ENCODE measurements at places on chromosomes 4 and X.
A peak's percentile ranks its signal among the peaks of the same experiment; 100 is the strongest.

DNA sequence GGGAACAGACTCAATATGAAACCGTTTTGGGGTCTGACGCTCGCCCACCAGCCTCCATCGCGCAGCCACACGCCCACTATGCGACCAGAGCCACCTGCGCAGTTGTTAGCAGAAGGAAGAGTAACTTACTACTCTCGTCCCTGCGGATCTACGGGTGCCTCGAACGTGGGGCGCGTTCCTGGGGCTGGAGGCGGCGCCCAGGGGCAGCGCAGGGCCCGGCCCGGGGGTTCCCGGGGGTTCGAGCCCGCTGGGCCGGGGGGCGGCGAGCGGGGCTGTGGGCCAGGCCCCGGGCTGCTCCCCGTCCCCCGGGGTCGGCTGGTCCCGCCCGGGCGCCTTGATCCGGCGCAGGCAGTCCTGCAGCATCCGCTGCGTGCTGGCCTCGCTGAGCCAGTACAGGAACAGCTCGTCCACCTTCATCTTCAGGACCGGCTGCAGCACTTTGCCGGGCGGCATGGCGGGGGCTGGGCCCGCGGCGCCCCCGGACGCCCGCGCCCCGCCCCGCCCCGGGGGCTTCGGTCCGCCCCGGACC, 404 bp downstream of the PPP2R3B start:
- no peak for DNase-seq

GRCh38 chr4:108024878-108025165, 35.1 kb downstream of the HADH start:
- DNase-seq = no peak

- DNase-seq = no peak
Measured at GRCh38 chr4:142548491-142548890, 297.6 kb downstream of the INPP4B start.

GRCh38 chr4:107304699-107305286, 268.7 kb upstream of the DKK2 start:
- DNase-seq = peak; percentile 7

- DNase-seq = no peak
Measured at GRCh38 chr4:71006203-71006907, 12.9 kb downstream of the DCK start.

GRCh38 chr4:3387943-3388361, 53.8 kb upstream of the HGFAC start:
- peak; percentile 44 for DNase-seq

- no peak for DNase-seq
Measured at GRCh38 chr4:40607221-40607620, 22.4 kb downstream of the RBM47 start.

GRCh38 chr4:41363384-41363981, 106.8 kb downstream of the UCHL1 start:
- no peak for DNase-seq

GRCh38 chr4:99803566-99804101, 13.0 kb upstream of the DAPP1 start:
- DNase-seq = no peak

GRCh38 chrX:20515841-20516461, 249.2 kb upstream of the RPS6KA3 start:
- no peak for DNase-seq

DNA sequence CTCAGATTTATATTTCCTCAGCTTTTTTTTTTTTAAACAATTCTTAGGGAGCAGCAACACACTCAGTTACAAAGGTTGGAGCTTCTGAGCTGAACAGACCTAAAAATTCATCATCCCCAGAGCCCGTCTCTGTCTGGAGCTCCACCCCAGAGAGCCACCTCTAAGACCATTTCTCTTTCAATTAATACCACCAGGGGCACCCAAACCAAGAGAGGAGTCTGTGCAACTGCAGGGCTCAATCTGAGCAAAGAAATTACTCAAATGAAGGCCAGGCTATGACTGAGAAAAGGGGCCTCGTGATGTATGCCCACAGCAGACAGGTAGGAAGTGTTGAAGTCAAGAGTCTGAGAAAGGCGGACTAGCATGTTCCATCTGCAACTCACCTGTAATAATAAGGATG, 95.5 kb downstream of the C4orf51 start:
- no peak for DNase-seq

GRCh38 chr4:159024266-159024665, 78.6 kb upstream of the RAPGEF2 start:
- DNase-seq = no peak

- no peak for DNase-seq
Measured at GRCh38 chr4:155954118-155954685, 536 bp upstream of the CTSO start.

DNA sequence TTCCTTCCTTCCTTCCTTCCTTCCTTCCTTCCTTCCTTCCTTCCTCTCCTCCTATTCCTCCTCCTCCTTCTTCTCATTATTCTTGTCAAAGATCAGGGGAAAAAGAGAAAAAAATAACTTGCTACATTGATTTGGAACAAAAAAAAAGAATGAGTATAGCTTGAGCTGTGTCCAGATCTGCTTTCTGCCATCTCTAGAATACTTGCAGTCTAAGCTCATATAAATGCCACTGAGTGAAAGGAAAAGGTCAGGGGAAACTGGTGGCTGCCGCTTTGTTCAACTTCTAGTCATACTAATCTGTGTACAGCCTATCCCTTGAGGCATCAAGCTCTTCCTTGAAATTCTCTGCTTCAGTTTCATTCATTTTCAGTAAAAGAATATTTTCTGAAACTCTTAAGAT, 28.3 kb upstream of the EPHA5 start:
- no peak for DNase-seq

GRCh38 chrX:129984111-129984958, 1.9 kb downstream of the BCORL1 start:
- peak; percentile 86 for DNase-seq

DNA sequence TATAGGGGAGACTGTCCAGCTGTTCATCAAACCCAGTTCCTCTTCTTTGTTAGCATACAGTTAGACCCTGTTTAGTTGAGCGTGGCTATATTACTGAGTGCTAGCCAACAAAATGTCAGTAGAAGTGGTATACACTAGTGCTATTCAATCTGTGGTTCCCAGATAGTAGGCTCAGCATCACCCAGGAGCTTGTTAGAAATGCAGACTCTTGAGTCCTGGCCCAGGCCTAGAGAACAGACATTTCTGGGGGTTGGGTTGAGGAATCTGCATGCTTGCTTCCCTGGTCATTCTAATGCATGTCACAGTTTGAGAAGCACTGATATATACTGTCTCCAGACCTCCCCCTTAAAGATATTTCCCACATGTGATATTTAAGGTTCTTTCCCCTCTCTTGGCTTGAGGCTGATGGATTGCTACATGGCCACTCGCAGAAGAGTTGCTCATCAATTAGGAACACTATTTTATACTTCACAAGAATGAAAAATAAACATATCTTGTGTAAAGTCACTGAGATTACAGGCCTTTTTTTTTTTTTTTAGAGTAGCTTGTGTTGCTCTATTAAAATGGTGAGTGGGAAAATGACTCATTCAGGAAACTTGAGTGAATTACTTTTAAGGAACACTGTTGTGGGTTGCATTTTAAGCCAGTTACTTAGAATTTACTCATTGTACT, 289.0 kb downstream of the STIM2 start:
- DNase-seq = no peak

DNA sequence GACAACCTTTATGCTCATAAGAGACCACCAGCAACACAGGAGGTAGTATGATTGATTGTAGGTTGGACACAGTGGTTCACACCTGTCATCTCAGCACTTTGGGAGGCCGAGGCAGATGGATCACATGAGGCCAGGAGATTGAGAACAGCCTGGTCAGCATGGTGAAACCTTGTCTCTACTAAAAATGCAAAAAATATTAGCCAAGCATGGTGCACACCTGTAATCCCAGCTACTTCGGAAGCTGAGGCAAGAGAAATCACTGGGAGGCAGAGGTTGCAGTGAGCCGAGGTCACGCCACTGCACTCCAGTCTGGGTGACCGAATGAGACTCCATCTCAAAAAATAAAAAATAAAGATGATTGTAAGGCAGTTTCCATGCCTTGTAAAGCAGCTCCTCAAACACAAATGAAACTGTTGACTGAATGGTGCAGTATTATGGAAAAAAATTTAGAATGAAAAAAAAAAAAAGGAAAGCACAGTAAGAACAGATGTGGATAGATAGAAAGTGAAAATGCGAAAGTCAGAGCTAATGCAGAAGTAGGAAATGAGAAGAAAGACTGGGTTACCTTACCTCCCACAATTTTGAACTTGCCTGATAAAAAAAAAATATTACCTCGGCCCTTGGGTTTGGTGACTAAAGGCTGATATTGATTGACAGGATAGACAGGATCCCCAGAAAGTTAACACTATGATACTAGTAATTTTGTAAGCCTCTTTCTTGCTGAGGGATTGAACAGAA, 249.2 kb upstream of the TRAM1L1 start:
- no peak for DNase-seq

- no peak for DNase-seq
Measured at GRCh38 chr4:87953826-87954225, 21.7 kb upstream of the SPP1 start.

GRCh38 chrX:40098264-40099054, 701 bp upstream of the BCOR start:
- DNase-seq = peak; percentile 64

GRCh38 chrX:150527108-150527507, 41.3 kb upstream of the MTM1 start:
- DNase-seq = no peak

DNA sequence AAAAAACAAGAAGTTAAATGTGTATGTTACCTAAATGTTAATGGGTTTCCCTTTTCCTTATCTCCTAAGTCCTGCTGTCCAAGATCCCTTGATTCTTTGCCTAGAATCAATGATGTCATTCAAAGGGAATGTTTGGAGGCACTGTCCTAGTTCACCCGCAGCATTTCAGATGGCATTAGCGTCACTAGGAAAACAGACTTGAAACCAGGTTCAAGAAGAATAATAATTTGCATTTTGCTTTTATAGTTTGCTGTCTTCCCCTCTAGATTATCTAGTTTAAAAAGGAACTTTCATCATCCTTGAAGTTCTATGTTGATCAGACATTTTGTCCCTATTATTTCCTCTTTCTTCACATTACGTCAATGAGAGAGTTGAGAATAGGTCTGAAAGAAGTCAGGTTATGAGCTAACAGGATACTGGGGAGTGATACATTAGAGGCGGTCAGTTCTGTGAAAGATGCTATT, 234.1 kb upstream of the PGRMC2 start:
- DNase-seq = no peak

GRCh38 chrX:48648336-48648751, 35.3 kb upstream of the WAS start:
- peak; percentile 49 for DNase-seq

- peak; percentile 59 for DNase-seq
Measured at GRCh38 chr4:3073158-3074077, 920 bp downstream of the HTT-AS start.

- no peak for DNase-seq
Measured at GRCh38 chrX:112735147-112735546, 55.4 kb upstream of the LHFPL1 start.

DNA sequence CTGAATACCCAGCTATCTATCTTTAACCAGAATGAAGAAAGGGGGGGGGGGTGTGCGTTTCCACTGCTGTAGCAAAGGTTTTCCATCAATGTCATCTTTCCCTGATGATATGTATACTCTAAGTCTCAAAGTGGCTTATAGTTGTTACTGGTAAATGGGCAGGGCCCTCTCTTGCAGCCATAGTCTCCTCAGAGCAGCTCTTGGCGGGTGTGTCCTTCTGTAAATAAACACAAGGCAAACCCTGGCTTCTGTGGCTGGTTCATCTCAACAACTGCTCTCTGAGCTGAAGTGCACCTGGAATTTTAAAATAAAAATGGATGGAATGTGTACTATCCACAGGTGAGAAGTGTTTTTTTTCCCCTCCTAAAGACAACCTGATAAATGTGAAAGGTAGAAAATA, 57.5 kb upstream of the SCML1 start:
- DNase-seq = no peak

All from SK-N-SH (cell line).